ENCODE measurements at places on chromosomes 2 and 18.

GRCh38 chr2:112074506-112074905 is 19.4 kb downstream of the TMEM87B start:
- no peak for DNase-seq

DNA sequence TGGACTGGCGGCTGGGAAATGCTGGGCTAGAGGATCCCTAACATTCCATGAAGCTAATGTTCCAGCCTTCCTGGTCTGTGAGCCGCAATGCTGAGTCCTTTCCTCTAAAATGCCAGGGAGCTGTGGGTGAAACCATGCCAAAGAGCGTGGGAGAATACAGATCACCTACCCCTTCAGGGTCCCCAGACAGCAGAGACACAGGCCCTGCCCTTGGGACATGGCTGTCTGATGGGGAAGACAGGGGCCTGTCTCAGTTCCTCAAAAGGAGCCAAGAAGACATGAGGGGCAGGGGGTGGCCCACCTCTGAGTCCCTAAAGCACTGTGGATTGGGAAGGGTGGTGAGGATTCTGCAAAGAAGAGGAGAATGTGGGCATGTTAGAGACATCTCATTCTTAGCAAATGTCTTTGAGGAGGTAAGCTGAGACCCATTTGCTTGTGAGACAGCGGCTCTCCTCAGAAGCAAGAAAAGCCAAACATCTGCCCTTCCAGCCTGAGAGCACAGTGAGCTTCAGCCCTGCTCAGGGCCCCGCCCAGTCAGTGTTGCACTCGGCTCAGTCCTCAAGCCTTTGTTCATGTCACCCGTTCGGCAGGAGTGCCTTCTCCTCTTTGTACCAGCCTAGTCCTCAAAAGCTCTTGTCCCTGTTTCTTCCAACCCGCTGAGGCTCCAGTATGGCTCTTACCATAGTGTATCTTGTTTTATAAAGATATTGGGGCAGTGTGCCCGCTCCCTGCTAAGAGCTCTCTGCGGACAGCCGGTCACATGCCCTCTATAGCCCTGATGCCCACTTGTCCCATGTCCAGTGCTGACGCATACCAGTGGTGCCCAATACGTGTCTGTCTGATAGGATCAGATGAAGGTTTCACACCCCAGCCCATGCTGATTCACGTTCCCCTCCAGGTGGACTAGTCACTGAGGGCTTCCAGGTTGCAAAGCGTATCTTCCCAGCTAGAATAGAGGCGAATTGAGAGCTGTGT is 286.2 kb downstream of the CYP26B1 start:
- no peak for DNase-seq

DNA sequence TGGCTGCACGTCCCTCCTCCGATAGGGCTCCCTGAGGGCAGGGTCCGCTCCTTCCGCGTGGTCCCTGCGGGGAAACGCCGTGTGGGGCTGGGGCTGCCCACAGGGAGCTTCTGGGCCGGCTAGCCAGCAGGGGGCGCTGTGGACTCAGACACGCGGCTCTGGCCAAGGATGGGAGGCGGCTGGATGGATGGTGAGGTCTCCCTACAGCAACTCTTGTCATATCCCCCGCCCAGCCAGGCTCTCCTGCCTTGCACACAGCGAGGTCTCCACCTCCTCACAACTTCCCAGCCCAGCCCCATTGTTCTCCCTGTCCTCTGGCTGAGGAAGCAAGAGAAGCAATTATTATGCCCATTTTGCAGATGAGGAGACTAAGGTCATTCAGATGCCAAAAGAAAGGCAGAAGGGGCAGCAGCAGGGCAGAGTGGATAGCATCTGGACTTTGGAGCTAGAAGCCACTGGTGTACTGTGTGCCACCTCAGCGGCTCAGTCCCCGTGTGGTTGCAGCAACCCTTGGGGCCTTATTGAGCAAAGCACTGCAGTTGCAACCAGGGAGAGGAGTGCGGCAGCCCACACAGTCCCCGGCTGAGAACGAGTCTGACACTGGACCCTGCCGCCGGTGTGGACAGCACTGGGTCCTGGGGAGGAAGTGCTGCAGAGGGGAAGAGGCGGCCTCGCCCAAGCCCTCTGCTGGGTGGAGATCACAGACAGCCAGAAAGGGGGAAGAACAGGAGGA is 99.0 kb downstream of the ZFP36L2 start:
- peak; percentile 87 for DNase-seq

DNA sequence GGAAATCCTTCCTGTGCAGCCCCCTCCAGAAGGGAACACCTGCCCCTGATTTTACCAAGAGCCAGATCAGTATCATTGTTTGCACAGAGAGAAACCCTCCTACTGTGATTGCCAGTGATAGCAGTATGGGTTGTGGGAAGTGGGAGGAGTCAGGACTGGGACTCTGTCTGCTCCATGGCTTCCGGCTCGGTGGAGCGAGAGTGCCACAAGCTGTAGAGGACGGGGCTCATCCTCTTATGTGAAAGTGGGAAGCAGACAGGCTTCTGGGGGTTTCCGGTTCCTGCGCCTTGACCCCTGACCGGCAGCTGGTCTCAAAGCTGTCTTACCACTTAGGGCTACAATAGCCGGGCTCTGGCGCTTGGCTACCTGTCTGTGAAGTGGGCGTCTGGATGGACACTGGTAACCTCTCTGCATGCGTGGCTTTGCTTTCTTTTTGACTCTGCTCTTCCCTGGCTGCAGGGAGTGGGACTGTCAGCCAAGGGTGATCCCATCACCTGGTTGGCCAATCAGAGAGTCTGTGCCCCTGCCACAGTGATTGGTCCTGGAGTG is 79.7 kb downstream of the BCL2L11 start:
- no peak for DNase-seq

DNA sequence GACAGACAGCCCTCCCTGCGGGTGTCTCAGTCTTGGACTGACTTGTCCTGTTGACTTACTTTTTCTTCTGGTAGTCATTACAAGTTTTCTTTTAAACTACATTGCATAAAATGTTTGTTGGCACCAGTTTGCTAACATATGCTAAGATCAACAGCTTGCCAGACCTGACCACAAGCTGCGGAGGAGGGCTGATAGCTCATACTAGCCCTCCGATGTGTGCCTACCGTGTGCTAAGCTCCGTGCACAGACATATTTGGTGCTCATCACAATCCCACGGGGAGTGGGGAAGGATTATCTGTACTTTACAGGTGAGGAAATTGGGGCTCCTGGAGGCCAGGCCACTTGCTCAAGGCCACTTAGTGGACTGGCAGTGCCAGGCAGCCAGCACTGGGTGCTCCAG is 72.8 kb upstream of the YPEL5 start:
- no peak for DNase-seq

DNA sequence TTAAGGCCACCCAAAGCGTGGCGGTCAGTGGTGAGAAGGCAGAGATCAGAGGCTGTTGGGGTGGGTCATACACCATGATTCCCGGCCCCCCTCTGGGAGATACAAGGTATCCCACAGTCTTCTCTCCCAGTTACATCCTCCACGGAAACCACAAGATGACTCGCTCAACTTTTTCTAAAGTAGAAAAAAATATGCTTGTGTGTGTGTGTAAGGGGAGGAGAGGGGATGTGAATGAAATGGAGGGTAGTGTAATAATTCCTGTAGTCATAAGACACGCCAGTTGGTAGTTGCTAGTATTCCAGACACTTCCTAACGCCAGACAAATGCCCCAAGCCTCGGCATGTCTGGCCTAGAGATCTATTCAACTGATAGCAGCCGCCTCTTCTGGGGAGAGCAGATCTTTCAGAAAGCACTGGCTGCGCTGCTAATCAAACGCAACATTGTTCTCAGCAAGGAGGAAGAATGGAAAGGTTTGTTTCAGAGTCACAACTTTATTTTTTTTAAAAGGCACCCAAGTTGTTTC is 143.5 kb downstream of the TGIF1 start:
- DNase-seq, result no peak

DNA sequence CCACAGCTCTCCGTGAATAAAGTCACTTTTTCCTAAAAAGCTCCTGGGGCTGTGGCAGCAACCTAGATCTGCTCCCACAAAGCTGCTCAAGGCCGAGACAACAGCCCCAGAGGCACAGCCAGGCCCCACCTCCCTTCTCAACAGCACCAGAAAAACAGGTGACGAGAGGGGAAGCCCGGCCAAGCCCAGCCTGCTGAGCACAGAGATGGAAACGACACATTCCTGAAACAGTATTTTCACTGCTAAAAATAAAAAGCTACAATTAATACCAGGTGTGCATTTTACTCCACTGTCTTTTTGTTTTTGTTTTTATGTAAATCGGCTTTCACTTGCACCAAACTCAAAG is 199.3 kb downstream of the HDAC4 start:
- DNase-seq, result no peak

DNA sequence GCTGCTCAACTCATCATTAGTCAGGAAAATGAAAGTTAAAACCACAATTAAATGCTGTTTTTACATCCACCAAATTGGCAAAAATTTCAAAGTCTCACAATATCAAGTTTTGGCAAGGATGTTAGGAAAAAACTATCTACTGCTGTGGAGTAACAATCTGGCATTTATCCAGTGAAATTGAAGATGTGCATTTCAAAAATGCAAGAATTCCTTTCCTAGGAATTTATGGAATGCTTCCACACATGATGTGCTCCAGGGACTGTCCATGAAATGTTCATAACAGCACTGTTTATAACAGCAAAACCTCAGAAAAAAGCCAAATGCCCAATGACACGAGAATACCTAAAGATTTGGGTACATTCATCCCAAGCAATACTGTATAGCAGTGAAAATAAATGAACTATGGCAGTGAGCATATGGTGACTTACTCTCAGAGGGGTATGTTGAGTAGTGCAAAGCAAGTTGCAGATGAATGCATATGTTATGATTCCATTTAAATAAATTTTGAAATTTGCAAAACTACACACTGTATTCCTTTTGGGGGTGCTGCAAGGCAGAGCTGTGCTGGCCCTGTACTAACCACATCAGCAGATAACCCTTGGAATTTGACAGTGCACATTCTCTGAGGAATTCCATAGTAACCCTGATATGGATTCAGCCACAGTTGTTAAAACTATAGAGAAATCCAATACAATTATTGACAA is 41.3 kb upstream of the GYPC start:
- no peak for DNase-seq

DNA sequence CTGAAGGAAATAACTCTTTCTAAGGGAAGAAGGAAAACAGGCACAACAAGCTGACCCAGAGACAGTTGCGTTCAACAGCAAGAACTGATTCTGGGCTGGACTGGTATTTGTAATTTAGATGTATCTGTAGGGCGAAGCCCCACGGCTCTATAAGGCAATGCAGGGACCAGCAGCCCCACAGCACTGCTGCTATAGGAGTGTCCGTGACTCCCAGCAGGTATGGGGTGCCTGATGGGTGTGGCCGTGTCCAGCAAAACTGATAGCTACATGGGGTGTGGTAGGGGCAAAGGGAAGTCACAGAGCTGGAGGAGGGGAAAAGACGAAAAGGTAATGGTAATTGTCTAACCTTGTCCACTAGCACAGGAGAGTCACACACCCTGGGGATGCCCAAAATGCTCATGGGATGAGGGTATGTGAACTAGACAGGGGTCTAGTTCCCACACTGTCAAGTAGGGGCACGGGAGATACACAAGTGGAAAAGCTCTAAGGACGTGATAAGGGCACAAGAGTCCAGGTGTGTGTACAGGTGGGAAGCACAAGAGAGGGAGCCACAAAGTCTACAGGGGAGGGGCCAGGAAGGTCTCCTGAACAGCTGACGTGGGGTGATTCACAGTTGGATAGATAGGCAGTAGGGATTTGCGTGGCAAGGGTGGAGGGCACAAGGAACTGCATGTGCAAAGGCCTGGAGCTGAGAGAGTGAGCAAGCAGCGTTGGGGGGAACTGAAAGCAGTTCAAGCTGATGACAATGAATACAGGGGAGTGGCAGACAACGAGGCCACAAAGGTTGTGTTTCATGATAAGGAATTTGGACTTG is 48.5 kb upstream of the ASPRV1 start:
- DNase-seq, result no peak

GRCh38 chr2:167136879-167137596 is 248.8 kb downstream of the XIRP2 start:
- DNase-seq, result no peak

DNA sequence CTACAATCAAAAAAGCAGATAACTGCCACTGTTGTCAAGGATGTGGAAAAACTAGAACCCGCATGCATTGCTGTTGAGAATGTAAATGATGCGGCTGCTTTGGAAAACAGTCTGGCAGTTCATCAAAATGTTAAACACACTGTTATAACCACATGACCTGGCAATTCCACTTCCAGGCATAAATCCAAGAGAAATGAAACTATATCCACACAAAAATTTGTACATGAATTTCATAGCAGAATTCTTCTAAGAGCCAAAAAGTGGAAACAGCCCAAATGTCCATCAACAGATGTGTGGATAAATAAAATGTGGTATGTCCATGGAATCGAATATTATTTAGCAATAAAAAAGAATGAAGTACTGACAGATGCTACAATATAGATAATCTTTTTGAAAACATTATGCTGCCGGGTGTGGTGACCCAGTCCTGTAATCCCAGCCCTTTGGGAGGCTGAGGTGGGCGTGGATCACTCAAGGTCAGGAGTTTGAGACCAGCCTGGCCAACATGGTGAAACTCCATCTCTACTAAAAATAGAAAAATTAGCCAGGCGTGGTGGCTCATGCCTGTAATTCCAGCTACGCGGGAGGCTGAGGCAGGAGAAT is 32.0 kb downstream of the ERCC3 start:
- no peak for DNase-seq

GRCh38 chr18:62588217-62588616 is 65.4 kb downstream of the ZCCHC2 start:
- no peak for DNase-seq

GRCh38 chr2:46545015-46545839 is 65.9 kb downstream of the TMEM247 start:
- DNase-seq, result no peak

Measured in activated T-helper 9 cell treated with anti-CD3 and anti-CD28 coated beads, Interleukin-2, amount 50 U/mL, for 16 hours (primary cell).